ENCODE measurements at places on chromosomes 3 and 15. TPM values are rescaled to one million over a fixed set of nuclear protein-coding genes. Genes with fewer than 3 reads are reported as not detected.

GRCh38 chr3:45120359-45121158 lies 25.6 kb downstream of the CDCP1 start:
- H3K27me3 ChIP-seq, result no peaks in the 10 kb centered on the region
- H3K36me3 ChIP-seq, result no peaks in the 10 kb centered on the region
- H3K27ac ChIP-seq, result peak overlapping the region; percentile 7
- no peak for DNase-seq
- H3K4me1 ChIP-seq, result peaks cover 41% of the 10 kb centered on the region

Gene ITIH1
- not detected for total RNA-seq

DNA sequence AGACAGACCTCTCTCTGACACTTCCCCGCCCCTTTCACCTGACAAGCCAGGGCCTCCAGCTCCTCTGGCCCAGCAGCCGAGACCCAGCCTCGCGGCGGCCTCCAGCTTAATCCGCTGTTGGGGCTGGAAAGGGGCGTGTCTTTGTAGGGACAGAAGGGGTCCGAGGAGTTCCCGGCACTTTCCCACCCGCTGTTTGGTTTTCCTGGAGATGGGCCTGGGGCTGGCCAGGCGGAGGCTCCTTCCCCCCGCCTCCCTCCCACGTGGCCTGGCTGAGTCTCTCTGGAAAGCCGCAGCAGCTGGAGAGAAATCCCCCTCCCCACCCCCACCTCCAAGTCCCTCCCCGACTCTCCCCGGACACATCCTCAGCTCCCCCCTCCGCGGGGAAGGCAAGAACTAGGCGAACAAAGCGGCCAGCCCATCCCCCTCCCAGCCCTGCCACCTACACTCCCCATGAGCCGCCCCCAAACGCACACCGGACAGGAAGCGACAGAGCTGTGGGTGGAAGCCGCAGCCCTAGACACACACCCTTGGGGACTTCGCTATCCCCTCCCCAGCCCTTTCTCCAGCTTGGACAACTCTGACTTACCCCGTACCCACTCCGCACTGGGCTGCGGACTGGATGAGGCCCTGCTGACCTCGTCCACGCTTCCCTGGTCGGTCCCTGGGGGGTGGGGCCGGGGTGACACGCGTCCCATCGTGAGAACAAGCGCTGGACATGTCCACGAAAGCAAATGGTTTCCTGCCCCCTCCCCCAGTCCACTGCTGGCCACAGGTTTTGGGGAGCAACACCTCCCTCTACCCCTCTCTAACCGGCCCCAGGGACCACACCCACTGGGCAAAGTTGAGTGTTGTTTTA lies 1.2 kb downstream of the IGDCC4 start:
- peaks cover 3% of the 10 kb centered on the region for H3K4me1 ChIP-seq

Gene GRM7
- total RNA-seq, result not detected

DNA sequence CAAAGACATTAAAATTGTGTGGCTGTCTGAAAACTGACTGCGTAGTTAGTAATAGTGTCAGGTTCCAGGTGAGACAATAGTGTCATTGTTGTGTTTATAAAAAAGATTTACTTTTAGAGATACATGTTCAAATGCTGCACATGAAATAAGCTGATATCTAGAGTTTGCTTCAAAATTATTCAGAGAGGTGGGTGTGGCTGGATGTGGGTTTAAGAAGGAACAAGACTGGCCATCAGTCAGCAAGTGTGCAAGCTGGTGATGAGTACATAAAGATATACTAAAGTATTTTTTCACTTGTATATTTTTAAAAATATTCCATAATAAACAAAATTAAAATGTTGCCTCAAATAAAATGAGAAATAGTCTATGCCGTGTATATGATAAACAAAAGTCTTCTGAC lies 190.6 kb downstream of the ARRDC4 start:
- no peak overlapping the region for H3K4me3 ChIP-seq
- H3K27me3 ChIP-seq, result no peaks in the 10 kb centered on the region
- H3K27ac ChIP-seq, result no peak overlapping the region
- peaks cover 6% of the 10 kb centered on the region for H3K4me1 ChIP-seq
- no peaks in the 10 kb centered on the region for H3K36me3 ChIP-seq

Gene ROBO1
- 104 TPM for total RNA-seq

GRCh38 chr3:143901105-143901504 lies 52.8 kb upstream of the SLC9A9 start:
- H3K4me1 ChIP-seq, result peaks cover 19% of the 10 kb centered on the region
- H3K4me3 ChIP-seq, result no peak overlapping the region
- H3K36me3 ChIP-seq, result no peaks in the 10 kb centered on the region
- DNase-seq, result peak; percentile 94

- peaks cover 40% of the 10 kb centered on the region for H3K4me1 ChIP-seq
- H3K27me3 ChIP-seq, result no peaks in the 10 kb centered on the region
- H3K27ac ChIP-seq, result peak overlapping the region; percentile 85
- no peak overlapping the region for H3K4me3 ChIP-seq
- H3K36me3 ChIP-seq, result no peaks in the 10 kb centered on the region
- DNase-seq, result peak; percentile 94
Observed at GRCh38 chr3:58051196-58051595, 43.0 kb downstream of the FLNB start.

GRCh38 chr3:162760789-162761188 lies 1264.2 kb downstream of the OTOL1 start:
- DNase-seq, result no peak
- H3K27me3 ChIP-seq, result no peaks in the 10 kb centered on the region
- H3K27ac ChIP-seq, result no peak overlapping the region
- no peak overlapping the region for H3K4me3 ChIP-seq
- H3K4me1 ChIP-seq, result no peaks in the 10 kb centered on the region
- no peaks in the 10 kb centered on the region for H3K36me3 ChIP-seq

DNA sequence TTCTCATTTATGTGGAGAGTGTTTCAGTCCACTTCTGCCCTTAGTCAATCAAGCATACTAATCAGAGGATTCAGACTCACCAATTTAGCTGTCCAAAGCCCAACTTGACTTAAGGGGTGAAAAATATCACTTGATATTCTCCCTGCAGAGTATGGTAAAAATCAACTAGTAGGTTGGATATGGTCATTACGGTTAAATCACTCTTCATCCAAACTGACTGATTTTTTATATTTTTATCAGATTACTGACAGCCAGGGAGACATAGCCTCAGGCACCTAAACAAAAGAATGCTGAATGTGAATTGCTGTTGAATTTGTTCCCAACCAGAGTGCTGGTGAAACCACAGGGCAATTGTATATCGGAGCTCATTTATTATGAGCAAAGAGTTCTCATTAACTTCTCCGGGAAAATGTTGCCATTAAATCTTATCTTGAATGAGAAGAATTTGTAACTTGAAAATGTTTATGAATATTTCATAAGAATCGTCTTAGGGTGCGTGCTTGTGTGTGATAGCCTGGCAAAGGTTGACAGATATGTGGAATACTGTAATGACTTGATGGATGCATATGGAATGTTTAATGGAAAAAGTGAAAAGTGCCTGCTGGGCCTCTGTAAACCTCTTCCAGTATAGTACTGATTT lies 411.2 kb downstream of the NAALADL2 start:
- DNase-seq, result peak; percentile 70
- H3K27ac ChIP-seq, result no peak overlapping the region
- H3K36me3 ChIP-seq, result no peaks in the 10 kb centered on the region
- H3K27me3 ChIP-seq, result no peaks in the 10 kb centered on the region
- no peak overlapping the region for H3K4me3 ChIP-seq

- peaks cover 24% of the 10 kb centered on the region for H3K4me1 ChIP-seq
- no peaks in the 10 kb centered on the region for H3K27me3 ChIP-seq
- H3K36me3 ChIP-seq, result no peaks in the 10 kb centered on the region
Observed at GRCh38 chr3:11283139-11283475, 10.9 kb downstream of the ATG7 start.

Gene MEIS2
- 31.0 TPM for total RNA-seq

DNA sequence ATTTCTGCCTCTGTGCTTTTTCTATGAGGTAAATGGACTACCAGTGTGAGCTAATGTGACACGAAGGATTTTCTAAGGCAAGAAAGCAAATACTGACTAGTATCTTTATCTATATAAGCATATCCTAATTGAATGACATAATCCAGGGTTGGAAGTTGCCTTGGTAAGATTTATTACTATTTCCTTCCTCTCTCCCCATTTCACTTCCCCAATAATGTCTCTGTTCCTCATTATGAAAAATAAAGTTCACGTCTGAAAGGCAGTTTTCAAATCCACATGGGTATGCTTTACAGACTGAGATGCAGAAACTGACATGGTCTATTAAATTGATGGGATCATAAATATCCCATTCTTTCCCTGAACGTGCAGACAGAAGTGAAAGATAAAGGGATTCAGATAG lies 86.0 kb downstream of the DTWD1 start:
- no peaks in the 10 kb centered on the region for H3K4me1 ChIP-seq
- DNase-seq, result no peak

Gene GOLGA8J
- total RNA-seq, result not detected

DNA sequence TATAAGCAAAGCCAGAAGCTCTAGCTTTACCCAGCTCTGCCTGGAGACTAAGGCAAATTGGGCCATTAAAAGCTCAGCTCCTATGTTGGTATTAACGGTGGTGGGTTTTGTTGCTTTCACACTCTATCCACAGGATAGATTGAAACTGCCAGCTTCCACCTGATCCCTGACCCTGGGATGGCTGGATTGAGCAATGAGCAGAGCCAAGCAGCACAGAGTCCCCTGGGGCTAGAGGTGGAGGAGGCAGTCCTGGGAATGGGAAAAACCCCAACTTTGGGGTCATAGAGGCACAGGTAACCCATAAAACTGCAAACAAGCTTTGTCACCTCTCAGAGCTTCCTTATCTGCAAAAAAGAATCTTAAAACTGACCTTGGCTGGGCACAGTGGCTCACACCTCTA lies 6.6 kb downstream of the RHO start:
- DNase-seq, result no peak
- H3K27ac ChIP-seq, result no peak overlapping the region
- no peak overlapping the region for H3K4me3 ChIP-seq

Gene FAM107A
- total RNA-seq, result under 0.01 TPM

DNA sequence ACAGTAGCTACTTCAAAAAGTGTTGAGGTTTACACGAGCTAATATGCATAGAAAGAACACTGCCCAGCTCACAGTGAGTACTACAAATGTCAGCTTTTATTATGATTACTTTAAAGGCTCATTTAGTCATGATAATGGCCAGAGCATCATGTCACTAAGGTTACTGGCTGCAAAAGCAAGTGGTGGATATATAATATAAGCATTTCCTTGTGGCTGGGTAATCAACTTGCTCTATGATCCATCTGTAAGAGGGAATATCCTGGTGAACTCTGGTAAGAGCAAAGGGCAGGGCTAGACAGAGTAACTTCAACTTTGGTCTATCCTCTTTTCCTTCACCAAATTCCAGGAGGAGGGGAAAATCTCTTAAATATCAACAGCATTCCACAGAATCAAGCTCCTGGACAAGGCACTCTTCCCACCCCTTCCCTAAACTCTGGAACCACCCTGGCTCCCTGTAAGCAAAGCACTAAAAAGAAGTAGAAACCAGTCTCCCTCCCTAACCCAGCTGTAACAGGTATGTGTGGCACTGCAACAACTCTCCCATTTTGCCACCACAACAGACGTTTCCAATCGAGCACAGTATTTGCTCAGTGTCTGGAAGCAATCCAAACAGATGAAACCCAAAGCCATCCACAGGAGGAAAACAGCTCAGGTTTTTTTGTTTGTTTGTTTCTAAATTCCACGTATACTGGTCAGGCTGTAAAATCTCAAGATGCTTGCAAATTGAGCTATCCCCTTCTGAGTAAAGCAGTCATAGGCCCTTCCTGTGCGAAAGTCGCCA lies 13.4 kb downstream of the B4GALT4 start:
- H3K27me3 ChIP-seq, result no peaks in the 10 kb centered on the region
- DNase-seq, result no peak
- no peak overlapping the region for H3K4me3 ChIP-seq

GRCh38 chr3:141009496-141009895 lies 41.7 kb upstream of the SPSB4 start:
- no peaks in the 10 kb centered on the region for H3K27me3 ChIP-seq
- H3K4me3 ChIP-seq, result no peak overlapping the region
- no peak for DNase-seq
- no peak overlapping the region for H3K27ac ChIP-seq

GRCh38 chr3:76561494-76562236 lies 478.2 kb upstream of the ROBO2 start:
- no peak overlapping the region for H3K27ac ChIP-seq
- no peaks in the 10 kb centered on the region for H3K36me3 ChIP-seq
- H3K4me1 ChIP-seq, result no peaks in the 10 kb centered on the region
- no peak for DNase-seq
- H3K27me3 ChIP-seq, result no peaks in the 10 kb centered on the region

DNA sequence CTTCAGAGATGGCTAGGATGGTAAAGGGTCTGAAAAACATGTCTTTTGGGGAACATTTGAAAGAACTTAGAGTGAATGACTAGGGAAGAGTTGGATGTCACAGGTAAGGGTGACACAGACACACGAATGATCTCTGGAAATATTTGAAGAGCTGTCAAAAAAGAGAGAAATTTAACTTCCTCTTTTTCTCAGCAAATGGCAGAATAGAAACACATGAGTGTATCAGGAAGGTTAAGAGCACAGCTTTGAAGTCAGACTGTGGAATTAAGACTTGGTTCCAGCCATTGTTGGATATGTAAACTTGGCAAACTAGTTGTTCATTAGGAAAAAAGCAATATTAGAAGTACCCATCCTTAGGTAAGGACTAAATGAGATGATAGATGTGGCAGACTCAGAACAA lies 117.7 kb downstream of the IMPG2 start:
- H3K4me1 ChIP-seq, result peaks cover 3% of the 10 kb centered on the region
- no peaks in the 10 kb centered on the region for H3K36me3 ChIP-seq
- DNase-seq, result no peak
- H3K27me3 ChIP-seq, result no peaks in the 10 kb centered on the region

- peaks cover 39% of the 10 kb centered on the region for H3K36me3 ChIP-seq
- no peaks in the 10 kb centered on the region for H3K27me3 ChIP-seq
- H3K4me3 ChIP-seq, result peak overlapping the region; percentile 83
- H3K4me1 ChIP-seq, result peaks cover 19% of the 10 kb centered on the region
- DNase-seq, result no peak
Observed at GRCh38 chr3:48685293-48685602, 467 bp downstream of the NCKIPSD start.
